ENCODE measurements at places on chromosomes 6 and 20. TPM values are rescaled to one million over a fixed set of nuclear protein-coding genes. Genes with fewer than 3 reads are reported as not detected.

DNA sequence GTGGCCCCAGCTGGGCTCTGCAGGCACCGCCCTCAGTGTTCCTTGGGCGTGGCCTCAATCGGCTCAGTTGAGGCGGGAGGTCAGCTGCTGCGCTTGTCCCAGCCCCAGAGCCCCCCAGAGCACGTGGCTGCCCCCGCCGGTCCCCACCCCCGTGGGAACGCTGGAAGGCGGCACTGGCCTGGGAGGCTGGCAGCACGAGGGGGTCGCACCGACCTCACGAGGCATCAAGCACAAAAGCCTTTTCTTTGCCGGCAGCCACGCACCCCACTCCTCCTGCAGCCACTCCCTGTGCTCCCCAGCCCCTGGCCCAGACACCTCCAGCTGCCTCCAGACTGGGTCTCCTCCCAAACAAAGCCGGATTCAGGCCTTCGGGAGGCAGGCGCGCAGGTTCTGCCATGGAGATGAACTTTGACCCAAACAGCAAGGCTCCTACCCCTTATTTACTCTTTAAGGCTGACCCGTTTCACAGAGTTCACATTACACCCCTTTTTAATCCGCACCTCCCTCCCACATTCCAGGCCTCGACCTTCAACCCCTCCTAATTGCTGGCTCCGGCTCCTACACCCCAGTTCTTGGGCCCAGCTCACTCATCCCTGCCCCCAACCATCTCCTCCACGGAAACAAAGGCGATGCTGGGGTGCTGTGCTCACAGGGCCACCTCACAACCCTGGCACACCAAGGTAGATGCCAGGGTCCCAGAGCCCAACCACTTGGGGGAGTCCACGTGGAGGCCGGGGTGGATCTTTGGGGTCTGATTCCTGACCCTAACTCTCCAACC lies 111.7 kb downstream of the NOL4L start:
- peaks cover 18% of the 10 kb centered on the region for H3K36me3 ChIP-seq
- DNase-seq = no peak
- peak overlapping the region; percentile 48 for H3K27ac ChIP-seq
- no peaks in the 10 kb centered on the region for H3K27me3 ChIP-seq
- H3K4me1 ChIP-seq = peaks cover 57% of the 10 kb centered on the region

- H3K4me3 ChIP-seq = no peak overlapping the region
- no peak for DNase-seq
- no peaks in the 10 kb centered on the region for H3K27me3 ChIP-seq
- no peaks in the 10 kb centered on the region for H3K36me3 ChIP-seq
These were observed 142.0 kb downstream of the RNASET2 start for GRCh38 chr6:166814390-166814789.

DNA sequence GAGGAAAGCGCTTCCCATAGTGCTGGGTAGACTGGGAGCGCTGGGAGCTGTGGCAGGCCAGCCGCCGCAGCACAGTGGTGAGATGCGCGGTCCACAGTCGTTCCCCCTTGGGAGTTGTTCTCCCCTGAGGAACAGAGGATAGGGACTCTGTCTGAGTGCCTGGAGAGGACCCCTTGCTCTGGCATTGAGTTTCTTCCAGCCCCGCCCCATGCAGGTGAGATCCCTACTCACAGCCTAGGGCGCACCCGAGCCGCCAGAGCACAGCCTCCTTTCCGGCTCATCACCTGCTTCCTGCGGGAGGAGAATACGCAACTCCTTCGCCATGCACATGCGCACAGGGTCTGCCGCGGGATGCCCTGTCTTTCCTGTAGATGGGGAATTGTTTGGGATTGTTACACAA lies 140.6 kb downstream of the PACRG start:
- H3K27ac ChIP-seq = no peak overlapping the region
- peaks cover 3% of the 10 kb centered on the region for H3K27me3 ChIP-seq
- H3K4me1 ChIP-seq = no peaks in the 10 kb centered on the region
- no peak overlapping the region for H3K4me3 ChIP-seq
- peaks cover 3% of the 10 kb centered on the region for H3K36me3 ChIP-seq
- DNase-seq = no peak

- H3K4me1 ChIP-seq = peaks cover 4% of the 10 kb centered on the region
- no peaks in the 10 kb centered on the region for H3K36me3 ChIP-seq
- no peak for DNase-seq
- no peak overlapping the region for H3K27ac ChIP-seq
- no peak overlapping the region for H3K4me3 ChIP-seq
These were observed 293.2 kb downstream of the QKI start for GRCh38 chr6:163707387-163708355.

- H3K4me3 ChIP-seq = no peak overlapping the region
- H3K27ac ChIP-seq = no peak overlapping the region
- no peaks in the 10 kb centered on the region for H3K36me3 ChIP-seq
- no peaks in the 10 kb centered on the region for H3K4me1 ChIP-seq
These were observed 102.7 kb upstream of the TOP1 start for GRCh38 chr20:40925829-40926510.

DNA sequence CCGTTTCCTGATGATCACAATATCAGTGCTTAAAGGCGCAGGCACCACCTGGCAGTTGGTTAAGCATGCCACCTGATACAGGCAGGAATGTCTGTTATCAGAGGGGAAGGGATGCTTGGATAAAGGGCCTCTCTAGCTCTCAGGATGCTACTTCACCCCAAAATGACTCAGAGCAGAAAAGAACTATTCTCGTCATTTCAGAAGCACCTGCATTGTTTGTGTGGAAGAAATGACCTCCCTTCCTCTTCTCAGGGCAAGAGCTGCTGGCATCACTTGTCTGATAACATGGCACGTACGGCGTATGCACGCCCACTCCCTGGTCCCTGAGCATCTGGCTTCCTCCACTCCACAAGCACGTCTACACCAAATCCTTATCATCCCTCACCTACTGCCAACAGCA lies 47.3 kb downstream of the ATP9A start:
- H3K27ac ChIP-seq = no peak overlapping the region
- no peaks in the 10 kb centered on the region for H3K36me3 ChIP-seq
- DNase-seq = no peak
- no peak overlapping the region for H3K4me3 ChIP-seq
- no peaks in the 10 kb centered on the region for H3K4me1 ChIP-seq
- H3K27me3 ChIP-seq = peaks cover 8% of the 10 kb centered on the region

DNA sequence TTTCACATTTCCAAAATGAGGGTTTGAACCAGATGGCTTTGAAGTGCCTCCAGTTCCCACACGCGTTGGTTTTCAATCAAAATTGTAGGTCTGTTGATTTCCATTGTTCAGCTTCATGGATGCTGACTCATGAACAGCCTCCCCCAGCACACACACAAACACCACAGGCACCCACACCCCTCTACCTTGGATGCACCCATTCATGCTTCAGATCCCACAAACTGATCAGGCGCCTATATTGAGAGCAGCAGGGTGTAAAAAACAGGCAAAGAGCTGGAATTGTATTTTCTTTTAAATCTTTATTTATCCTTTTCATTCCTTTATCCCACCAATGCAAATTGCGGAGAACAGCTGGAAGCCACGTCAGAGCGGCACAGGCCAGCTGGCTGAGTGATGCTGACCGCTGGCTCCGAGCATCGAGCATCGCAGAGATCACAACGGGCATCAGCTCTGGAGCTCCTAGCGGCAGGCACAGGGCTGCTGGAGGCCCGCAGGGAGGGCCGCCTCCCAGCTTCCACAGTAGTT lies 29.3 kb upstream of the TBC1D7 start:
- no peak for DNase-seq
- peaks cover 40% of the 10 kb centered on the region for H3K4me1 ChIP-seq

GRCh38 chr6:1407499-1407990 lies 18.2 kb downstream of the FOXF2 start:
- H3K27me3 ChIP-seq = peaks cover 24% of the 10 kb centered on the region
- H3K4me3 ChIP-seq = no peak overlapping the region
- no peaks in the 10 kb centered on the region for H3K36me3 ChIP-seq
- H3K27ac ChIP-seq = no peak overlapping the region
- no peak for DNase-seq
- no peaks in the 10 kb centered on the region for H3K4me1 ChIP-seq

GRCh38 chr20:37397076-37397953 lies 51.4 kb downstream of the SRC start:
- DNase-seq = no peak
- H3K4me1 ChIP-seq = no peaks in the 10 kb centered on the region

GRCh38 chr6:158206740-158207421 lies 38.7 kb downstream of the GTF2H5 start:
- no peaks in the 10 kb centered on the region for H3K36me3 ChIP-seq
- peaks cover 9% of the 10 kb centered on the region for H3K4me1 ChIP-seq
- peaks cover 23% of the 10 kb centered on the region for H3K27me3 ChIP-seq

GRCh38 chr20:63084563-63084927 lies 77.8 kb upstream of the BHLHE23 start:
- peaks cover 32% of the 10 kb centered on the region for H3K27me3 ChIP-seq
- no peaks in the 10 kb centered on the region for H3K4me1 ChIP-seq
- no peak overlapping the region for H3K4me3 ChIP-seq
- peaks cover 7% of the 10 kb centered on the region for H3K36me3 ChIP-seq
- H3K27ac ChIP-seq = no peak overlapping the region

DNA sequence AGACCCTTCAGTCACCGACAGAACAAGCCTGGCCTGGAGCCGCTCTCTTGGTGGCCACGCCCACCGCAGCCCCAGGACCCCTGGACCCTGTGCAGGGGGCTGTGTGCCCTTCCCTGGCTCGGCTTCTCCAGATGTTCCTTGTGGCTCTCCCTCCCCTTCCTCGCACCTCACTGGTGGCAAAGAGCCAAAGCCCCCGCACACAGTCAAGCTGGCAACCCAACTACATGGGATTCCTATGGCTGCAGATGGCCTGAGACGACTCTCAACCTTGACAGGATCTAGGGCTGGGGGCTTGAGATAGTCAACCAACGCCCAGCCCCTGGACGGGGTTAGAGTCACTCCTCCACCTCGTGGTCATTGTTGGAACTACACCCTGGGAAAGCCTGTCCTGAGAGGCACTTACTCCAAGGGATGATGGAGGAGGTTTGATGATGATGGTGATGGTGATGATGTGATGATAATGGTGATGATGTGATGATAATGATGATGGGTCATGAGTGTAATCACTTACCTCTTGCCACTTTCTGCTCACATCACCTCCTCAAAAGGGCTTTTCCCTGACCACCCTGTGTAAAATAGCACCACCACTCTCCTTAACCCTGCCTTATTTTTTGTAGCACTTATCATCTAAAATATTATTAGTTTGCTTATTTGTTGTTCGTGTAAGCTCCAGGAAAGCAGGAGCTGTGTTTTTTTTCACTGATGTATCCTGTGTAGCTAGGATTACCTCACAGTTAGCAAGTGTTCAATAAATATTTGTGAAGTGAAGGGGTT lies 278.4 kb downstream of the LRFN2 start:
- H3K27me3 ChIP-seq = peaks cover 38% of the 10 kb centered on the region
- no peak overlapping the region for H3K27ac ChIP-seq
- no peaks in the 10 kb centered on the region for H3K4me1 ChIP-seq
- peaks cover 2% of the 10 kb centered on the region for H3K36me3 ChIP-seq
- no peak overlapping the region for H3K4me3 ChIP-seq

GRCh38 chr6:125746019-125746414 lies 3.4 kb upstream of the HEY2 start:
- peak overlapping the region; percentile 89 for H3K4me3 ChIP-seq
- DNase-seq = no peak
- H3K27ac ChIP-seq = no peak overlapping the region
- H3K4me1 ChIP-seq = peaks cover 37% of the 10 kb centered on the region

GRCh38 chr6:138986578-138986977 lies 1.5 kb downstream of the REPS1 start:
- no peaks in the 10 kb centered on the region for H3K36me3 ChIP-seq
- peaks cover 28% of the 10 kb centered on the region for H3K4me1 ChIP-seq
- H3K4me3 ChIP-seq = no peak overlapping the region
- DNase-seq = no peak
- H3K27me3 ChIP-seq = no peaks in the 10 kb centered on the region
- peak overlapping the region; percentile 55 for H3K27ac ChIP-seq

DNA sequence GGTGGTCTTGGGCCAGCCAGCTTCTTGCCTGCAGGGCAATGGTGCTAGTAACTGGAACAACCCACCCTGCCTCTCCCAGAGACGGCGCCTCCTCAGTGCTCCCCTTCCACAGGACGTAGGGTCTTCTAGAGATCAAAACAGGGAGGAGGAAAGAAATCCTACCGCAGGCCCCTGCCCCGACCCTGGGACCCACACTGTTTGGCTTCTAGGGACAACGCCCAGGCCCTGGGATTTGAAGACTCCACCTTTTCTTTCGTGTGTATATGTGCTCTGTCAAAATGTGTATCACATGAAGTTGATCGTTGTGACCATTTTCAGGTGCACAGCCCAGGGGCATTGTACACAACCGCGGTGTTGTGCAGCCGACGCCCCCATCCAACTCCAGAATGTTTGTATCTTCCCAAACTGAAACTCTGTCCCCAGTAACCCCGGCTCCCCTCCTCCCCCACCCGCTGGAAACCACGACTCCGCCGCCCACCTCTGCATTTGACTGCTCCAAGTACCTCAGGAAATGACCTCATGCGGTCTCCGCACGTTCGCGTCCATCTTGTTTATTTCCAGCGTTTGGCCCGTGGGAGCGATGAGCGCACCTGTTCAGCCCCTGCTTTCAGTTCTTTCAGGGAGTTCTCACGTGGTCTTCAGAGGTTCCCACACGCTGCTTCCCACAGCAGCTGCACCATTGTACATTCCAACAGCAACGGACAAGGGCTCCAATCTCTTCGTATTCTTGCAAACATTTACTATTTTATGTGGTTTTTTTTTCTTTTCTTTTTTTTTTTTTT lies 3.4 kb upstream of the BHLHE23 start:
- H3K27ac ChIP-seq = peak overlapping the region; percentile 80
- H3K4me3 ChIP-seq = peak overlapping the region; percentile 68
- peak; percentile 78 for DNase-seq
- H3K36me3 ChIP-seq = peaks cover 7% of the 10 kb centered on the region
- peaks cover 16% of the 10 kb centered on the region for H3K4me1 ChIP-seq

- no peaks in the 10 kb centered on the region for H3K36me3 ChIP-seq
- no peak for DNase-seq
- no peak overlapping the region for H3K27ac ChIP-seq
- H3K4me3 ChIP-seq = no peak overlapping the region
- peaks cover 83% of the 10 kb centered on the region for H3K4me1 ChIP-seq
These were observed 33.8 kb downstream of the TOX2 start for GRCh38 chr20:43948455-43948854.

- no peak overlapping the region for H3K27ac ChIP-seq
- peaks cover 10% of the 10 kb centered on the region for H3K27me3 ChIP-seq
- no peak for DNase-seq
- H3K4me3 ChIP-seq = no peak overlapping the region
- H3K4me1 ChIP-seq = peaks cover 2% of the 10 kb centered on the region
These were observed 169.1 kb upstream of the CST7 start for GRCh38 chr20:24779946-24780345.

- no peak for DNase-seq
- peaks cover 25% of the 10 kb centered on the region for H3K27me3 ChIP-seq
- peaks cover 11% of the 10 kb centered on the region for H3K4me1 ChIP-seq
- H3K36me3 ChIP-seq = peaks cover 5% of the 10 kb centered on the region
- no peak overlapping the region for H3K27ac ChIP-seq
These were observed 949 bp downstream of the MACROD2 start for GRCh38 chr20:13996265-13996664.

- no peaks in the 10 kb centered on the region for H3K36me3 ChIP-seq
- no peaks in the 10 kb centered on the region for H3K4me1 ChIP-seq
These were observed 86.1 kb upstream of the CD83 start for GRCh38 chr6:14031516-14031915.

The SOX18 gene
- polyA plus RNA-seq = not detected

The IFT52 gene
- polyA plus RNA-seq = 28.5 TPM

The ZBTB46 gene
- 0.06 TPM for polyA plus RNA-seq

The TMEM14A gene
- 22.4 TPM for polyA plus RNA-seq

All from naive thymus-derived CD8-positive, alpha-beta T cell (primary cell).